Hematopoietic multipotent progenitor cell treated with erythropoietin and hydrocortisone succinate and interleukin-3 and kit ligand, for 4 days (in vitro differentiated cells): ENCODE measurements at places on chromosomes 16 and 17.

DNA sequence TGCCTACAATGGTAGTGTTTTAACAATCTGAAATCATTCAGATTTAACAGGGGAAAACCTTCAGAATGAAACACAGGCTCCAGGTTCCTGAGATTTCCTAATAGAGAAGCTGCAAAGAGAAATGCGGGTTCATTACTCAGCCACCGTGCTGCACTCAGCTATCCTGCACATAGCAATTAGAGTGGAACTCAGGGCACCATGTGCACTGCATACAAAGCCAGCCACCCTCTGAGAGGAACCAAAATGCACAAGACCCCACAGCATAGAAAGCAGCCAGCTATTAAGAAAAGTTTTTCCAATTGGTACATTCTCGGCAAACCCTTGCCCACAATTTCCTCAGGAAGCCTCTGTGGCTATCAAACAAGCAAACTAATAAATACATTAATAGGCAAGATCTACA is 37.4 kb downstream of the TOM1L2 start:
- peak; percentile 10 for DNase-seq

- DNase-seq: no peak
Measured at GRCh38 chr17:32684087-32684958, 192.6 kb downstream of the MYO1D start.

DNA sequence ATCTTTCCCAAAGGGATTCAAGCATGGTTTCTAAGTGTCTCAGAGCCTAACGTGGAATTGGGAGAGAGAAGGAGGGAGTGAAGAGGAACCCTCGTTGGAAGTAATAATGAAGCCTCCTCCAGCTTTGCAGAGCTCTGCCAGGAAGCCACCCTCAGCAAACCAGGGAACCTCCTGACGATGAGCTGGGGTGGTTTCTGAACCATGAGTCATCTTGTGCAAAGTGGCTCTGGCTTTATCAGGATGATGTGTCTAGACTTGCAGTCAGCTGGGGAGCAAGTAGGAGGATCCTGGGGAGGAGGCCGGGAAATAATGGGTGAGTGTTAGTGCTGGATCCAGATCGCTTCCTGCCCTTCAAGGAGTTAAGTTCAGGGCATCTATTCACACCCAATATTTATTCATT is 191.7 kb upstream of the RBFOX1 start:
- DNase-seq: no peak

DNA sequence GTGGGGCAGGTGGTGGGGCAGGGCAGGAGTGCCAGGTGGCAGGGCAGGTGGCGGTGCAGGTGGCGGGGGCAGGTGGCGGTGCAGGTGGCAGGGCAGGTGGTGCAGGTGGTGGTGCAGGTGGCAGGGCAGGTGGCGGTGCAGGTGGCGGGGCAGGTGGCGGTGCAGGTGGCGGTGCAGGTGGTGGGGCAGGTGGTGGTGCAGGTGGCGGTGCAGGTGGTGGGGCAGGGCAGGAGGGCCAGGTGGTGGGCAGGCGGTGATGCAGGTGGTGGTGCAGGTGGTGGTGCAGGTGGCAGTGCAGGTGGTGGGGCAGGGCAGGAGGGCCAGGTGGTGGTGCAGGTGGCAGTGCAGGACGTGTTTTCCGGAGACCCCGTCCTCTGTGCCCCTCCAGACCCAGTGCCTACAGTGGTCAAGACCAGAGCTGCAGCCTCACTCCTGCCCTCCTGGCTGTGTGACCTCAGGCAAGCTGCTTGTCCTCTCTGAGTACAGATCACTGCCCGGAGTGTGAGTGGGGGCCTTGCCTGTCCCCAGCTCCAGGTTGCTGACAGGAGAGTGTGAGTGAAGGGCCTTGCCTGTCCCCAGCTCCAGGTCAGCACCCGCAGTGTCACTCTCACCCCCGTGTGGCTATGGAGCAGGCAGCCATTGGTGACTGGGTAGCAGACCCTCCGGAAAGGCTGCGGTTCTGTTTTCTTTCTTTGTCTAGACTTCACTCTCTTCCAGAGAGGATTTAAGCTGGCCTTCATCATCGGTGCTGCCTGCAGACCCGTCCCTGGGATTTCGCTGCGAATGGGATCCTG is 16.1 kb upstream of the NPTX1 start:
- DNase-seq: no peak

DNA sequence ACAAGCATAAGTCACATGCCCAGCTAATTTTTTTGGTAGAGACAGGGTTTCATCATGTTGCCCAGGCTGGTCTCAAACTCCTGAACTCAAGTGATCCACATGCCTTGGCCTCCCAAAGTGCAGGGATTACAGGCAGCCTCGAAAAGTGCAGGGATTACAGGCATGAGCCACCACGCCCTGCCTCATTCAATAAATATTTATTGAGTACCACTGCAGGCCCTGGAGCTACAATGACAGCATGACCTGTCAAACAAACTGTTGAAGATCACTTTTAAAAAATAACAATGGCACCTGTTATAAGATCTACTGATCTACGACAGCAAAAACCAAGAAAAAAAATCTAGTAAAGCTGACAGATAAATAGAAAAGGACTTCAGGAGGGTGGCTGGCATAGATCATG is 76.3 kb downstream of the CEP95 start:
- DNase-seq: no peak

- peak; percentile 68 for DNase-seq
Measured at GRCh38 chr17:5610956-5611355, 26.6 kb upstream of the NLRP1 start.

DNA sequence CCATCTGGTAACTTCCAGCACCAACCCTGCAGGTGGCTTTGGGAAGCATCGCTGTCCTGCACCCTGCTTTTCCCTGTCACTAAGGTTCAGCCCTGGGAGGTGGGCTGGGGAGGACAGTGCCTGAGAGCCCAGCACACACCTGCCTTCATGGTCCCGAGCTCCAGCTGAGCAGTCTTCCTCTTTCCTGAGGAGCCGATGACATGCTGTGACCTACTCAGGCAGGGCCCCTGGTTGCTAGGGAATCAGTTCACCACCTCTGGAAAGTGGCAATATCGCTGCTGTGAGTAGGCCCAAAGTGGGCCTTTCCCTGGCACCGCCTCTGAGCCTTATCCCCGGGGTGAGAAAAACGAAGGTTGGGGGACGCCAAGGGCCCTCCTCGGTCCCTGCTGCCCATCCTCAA is 17.9 kb downstream of the ST3GAL2 start:
- no peak for DNase-seq

- DNase-seq: no peak
Measured at GRCh38 chr17:51015145-51015558, 105.5 kb downstream of the SPAG9 start.

DNA sequence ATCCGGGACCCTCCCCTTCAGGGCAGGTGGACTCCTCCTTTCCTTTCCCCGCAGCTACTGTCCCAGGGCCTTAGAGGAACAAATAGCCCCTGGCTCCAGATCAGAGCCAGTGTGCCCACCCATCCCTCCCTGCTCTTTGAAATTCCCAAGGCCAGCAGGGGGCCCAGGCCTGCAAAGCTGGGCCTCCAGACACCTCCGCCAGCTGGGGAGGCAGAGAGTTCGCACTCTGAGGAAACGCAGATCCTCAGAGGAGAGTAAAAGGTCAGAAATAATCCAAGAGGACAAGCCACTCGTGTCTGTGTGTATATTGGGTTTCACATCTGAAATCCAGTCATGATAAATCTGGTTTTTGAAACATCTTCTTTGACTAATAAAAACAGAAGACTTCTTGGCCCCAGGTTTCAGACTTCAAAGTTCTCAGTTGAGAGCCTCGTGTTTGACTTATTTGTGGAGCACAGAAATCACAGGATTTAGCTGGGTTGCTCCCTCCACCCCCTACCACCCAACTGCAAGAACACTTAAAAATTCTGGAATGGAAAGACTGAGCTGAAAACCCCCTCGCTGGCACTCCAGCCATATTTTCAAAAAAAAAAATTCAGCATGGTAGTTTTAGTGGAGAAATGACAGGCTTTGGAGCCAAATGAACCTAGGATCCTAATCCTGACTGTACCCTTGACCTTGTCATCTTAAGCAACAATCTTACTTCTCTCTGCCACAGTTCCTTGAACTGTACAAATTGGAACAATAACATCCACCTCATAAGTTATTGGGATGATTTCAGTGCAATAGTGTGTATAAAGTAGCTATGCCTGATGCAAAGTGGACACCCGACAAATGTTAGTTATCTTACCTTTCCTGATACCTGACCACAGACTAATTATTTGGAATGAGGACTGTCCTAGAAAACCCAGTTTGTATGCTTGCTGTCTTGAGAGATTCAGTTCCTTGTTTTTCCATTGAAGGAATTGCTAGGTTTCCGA is 44.5 kb upstream of the TBX2 start:
- DNase-seq: no peak

DNA sequence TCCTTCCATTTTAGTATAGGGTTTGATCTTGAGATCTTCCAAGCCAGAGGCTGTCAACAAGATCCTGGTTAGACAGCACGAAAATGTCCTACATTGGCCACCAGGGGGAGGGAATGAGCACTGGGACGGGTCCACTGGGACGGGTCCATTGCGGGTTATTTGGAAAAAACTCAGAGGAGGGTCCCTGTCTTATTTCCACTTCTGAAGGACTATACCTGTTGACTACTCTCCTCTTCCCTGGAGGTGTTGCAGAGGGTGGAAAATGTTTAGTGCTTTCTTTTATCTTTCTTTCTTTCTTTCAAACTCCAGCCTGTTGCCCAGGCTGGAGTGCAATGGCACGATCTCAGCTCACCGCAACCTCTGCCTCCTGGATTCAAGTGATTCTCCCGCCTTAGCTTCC is 2.5 kb downstream of the TTLL6 start:
- DNase-seq: peak; percentile 78

GRCh38 chr17:45234641-45235415 is 13.1 kb downstream of the FMNL1 start:
- DNase-seq: peak; percentile 63

- no peak for DNase-seq
Measured at GRCh38 chr17:60729854-60730253, 52.2 kb downstream of the BCAS3 start.

DNA sequence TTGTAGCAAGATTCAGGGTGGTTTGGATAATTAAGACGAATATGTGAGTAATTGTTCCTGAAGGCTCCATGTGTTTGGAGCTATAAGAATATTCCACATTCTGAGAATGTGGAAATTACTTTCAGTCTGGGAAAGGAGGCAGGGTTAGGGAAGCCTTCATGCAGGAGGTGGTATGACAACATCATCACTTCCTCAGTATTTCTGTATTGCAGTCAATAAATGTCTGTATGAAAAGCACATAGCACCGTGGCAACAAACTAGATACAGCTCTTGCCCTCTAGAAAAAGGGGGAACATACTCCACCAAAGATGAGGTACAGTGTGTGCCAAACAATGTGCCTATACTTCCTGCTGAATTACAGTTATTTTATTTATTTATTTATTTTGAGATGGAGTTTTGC is 26.1 kb upstream of the DHRS7B start:
- DNase-seq: no peak

DNA sequence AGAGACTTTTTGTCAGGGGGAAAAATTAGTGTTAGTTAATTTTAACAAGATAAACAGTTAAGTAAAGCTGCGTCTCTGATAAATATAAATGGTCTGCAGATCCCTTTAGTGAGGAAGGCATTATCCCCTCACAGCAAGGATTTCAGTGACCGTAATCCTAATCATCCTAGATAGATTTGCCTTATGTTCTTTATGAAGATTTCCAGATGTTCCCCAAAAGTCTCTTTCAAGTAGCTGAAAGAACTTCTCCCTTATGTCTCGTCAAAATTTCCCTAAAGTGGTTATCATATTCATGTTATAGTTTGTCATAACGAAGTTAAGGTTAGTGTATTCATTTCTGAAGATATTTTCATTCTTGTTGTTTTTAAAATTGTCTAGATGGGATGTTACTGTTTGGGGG is 5.6 kb downstream of the MOSMO start:
- no peak for DNase-seq

- no peak for DNase-seq
Measured at GRCh38 chr16:57324749-57325148, 33.8 kb upstream of the CCL22 start.

GRCh38 chr17:58995247-58995940 is 111.3 kb downstream of the TRIM37 start:
- DNase-seq: no peak

GRCh38 chr16:2776500-2777139 is 460 bp downstream of the ELOB start:
- DNase-seq: no peak

- DNase-seq: no peak
Measured at GRCh38 chr17:32586666-32587065, 99.9 kb downstream of the CDK5R1 start.

- no peak for DNase-seq
Measured at GRCh38 chr16:48526058-48526957, 83.7 kb downstream of the N4BP1 start.

DNA sequence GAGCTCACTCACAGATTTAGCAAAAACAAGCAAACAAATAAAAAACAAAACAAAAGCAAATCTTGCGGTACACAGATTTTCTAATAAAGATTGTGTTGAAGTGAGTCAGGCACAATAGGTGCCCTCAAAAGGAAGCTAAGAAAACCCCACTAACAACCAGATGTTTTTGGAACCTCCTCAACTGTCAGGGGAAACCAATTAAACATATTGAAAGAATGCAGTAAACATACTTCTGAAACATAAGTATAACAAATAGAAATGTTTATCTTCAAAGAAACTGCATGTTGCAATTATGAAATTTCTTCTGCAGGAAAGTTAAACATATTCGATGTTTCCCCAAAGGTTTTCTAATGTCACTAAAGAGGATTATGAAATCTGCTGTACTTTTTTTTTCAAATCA is 110.5 kb upstream of the CORO6 start:
- no peak for DNase-seq

DNA sequence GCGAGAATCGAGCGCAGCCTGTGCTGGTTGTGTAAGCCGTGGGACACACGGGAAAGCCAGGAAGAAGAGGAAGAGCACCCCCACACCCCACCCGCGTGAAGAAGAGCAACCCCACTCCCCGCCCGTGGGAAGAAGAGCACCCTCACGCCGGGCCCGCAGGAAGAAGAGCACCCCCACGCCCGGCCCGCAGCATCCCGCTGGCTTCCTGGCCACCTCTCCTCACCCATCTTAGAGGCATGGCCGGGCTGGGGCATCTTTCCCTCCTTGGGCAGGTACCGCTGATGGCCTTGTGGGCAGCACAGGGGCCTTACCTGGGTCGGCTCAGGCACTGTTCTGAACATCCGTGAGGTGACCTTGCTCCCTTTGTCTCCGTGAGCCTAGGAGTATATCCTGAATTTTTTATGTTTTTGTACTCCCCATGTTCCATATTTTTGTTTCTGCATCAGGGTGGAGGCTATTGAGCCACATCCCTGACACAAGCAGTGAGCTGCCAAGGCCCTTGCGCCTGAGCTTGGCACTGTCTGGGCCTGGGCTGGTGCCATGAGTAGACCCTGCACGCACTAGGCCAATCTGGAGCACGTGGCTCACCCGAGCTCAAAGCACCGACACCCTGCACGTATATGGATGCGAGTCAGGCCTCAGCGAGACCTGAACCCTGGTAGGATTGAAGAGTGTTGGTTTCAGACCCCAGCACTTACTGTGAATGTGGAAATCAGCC is 71.4 kb upstream of the KCTD5 start:
- no peak for DNase-seq

- no peak for DNase-seq
Measured at GRCh38 chr17:47875011-47875985, 20.7 kb upstream of the SP2 start.
